Mammary epithelial cell (primary cell): ENCODE measurements at places on chromosomes 4 and X. TPM values are rescaled to one million over a fixed set of nuclear protein-coding genes. Genes with fewer than 3 reads are reported as not detected.

DNA sequence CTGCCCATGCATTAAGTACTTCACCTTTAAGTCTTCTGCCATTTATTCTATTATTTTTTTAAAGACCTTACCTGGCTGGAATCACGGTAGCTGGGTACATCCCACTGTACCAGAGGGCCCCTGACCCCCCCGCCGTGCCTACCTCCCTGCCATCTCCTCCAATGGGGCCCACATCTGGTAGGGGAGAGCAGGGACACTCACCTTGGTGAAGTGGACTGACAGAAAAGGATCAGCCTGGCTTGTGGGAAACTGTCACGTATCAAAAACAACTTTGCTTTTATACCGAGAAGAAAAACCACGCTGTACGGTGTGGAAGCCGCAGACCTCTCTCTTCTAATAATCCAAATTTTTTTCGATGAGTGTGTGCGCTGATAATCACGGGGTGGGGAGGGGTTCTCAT, at the start of gene FOXP3:
Gene FOXP3 (minus strand): TSS at position 251 of the 400 bp plus-strand sequence. CDS start 6,205 bp downstream, outside the sequence.
- no peak for DNase-seq

Gene AR
- under 0.01 TPM for polyA plus RNA-seq

DNA sequence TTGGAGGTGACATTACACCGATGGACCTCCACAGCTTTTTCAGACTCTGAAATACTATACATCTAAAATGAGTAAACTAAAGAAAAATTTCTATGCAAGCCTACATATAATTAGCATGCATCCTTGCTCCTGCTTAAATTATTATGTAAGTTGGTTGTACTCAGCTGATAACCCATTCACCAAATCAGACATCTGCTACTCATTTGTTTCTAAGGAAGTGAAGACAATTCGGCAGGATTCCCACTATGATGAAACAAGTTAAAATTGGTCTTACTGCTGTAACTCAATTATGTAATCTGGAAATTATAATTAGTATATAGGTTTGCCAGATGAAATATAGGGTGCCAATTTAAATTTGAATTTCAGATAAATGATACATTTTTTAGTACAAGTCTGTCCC, 59.5 kb upstream of the FGF13 start:
- no peak for DNase-seq

Gene PNMA5
- not detected for polyA plus RNA-seq

DNA sequence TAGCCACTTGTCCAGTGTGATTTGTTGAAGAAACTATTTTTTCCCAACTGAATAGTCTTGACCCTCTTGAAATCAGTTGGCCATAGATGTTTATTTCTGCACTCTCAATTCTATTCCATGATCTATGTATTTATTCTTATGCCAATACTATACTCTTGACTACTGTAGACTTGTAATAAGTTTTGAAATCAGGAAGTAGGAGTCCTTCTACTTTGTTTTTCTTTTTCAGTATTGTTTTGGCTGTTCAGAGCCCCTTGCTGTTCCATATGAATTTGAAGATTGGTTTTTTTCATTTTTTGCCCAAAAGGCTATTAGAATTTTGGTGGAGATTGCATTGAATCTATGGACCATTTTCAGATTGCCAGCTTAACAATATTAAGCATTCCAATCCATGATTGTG, 10.2 kb downstream of the SAP30 start:
- DNase-seq, result no peak

DNA sequence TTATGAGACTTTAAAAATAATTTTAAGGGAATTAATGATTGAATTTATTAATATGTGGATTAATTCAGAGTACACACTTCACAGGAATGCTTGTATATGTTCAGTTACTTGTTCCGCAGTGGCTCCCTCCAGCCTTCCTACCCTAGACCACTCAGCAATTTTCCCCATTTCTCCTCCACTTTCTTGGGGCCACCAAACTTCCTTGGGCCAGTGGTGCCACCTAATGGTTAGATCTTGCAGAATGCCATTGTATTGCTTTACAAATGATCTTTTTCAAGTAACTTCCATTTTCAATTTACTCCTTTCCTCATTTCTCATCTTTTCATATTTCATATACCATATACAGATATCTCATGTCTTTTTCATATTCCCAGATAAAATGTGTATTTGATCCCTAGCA, 3.6 kb upstream of the RNF175 start:
- DNase-seq, result no peak

Gene SULT1E1
- 2.0 TPM for polyA plus RNA-seq
